ENCODE measurements at places on chromosomes 3 and 15.

GRCh38 chr3:138479438-138479863 lies 45.0 kb downstream of the ESYT3 start:
- no peak for DNase-seq

- DNase-seq = no peak
Observed at GRCh38 chr3:184505076-184505878, 56.3 kb upstream of the EPHB3 start.

GRCh38 chr15:29129926-29130325 lies 139.7 kb downstream of the NSMCE3 start:
- no peak for DNase-seq

- no peak for DNase-seq
Observed at GRCh38 chr3:16587047-16587680, 18.1 kb downstream of the DAZL start.

All from AG04450 (cell line).